ENCODE measurements at places on chromosomes 12 and 14.

- no peak for DNase-seq
Measured at GRCh38 chr14:56751471-56751870, 58.8 kb downstream of the OTX2 start.

DNA sequence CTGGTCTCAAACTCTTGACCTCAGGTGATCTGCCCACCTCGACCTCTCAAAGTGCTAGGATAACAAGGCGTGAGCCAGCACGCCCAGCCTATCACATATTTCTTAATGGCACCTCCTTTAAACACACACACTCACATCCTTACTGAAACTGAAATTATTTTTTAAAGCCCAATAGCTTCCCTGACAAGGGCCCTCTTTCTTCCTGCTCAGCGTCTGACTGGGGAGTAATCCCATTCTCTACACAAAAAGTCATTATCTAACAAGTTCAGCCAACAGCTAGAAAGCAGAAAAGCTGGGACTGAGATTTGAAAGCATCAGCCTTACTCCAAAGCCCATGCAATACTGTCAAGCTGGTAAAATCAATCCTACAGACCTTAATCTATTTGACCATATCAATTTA is 10.0 kb upstream of the AICDA start:
- no peak for DNase-seq

DNA sequence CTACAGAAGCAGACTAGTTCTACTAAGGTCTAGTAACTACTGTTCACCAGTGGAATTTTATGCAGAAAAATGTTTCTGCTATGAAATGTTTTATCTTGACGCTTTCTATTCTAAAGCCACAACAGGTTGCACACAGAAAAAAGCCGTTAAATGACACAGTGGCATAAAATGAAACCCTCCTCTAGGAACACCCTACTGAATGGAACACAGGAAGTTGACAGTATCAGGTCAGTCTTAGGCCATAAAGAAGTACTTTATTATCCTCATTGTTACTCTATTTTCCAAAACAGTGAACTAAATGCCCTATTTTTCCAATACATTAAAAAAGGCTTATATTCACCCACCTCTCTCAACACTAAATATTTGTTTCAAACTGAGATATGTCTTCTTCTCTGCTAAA is 21.9 kb downstream of the EPS8 start:
- no peak for DNase-seq

DNA sequence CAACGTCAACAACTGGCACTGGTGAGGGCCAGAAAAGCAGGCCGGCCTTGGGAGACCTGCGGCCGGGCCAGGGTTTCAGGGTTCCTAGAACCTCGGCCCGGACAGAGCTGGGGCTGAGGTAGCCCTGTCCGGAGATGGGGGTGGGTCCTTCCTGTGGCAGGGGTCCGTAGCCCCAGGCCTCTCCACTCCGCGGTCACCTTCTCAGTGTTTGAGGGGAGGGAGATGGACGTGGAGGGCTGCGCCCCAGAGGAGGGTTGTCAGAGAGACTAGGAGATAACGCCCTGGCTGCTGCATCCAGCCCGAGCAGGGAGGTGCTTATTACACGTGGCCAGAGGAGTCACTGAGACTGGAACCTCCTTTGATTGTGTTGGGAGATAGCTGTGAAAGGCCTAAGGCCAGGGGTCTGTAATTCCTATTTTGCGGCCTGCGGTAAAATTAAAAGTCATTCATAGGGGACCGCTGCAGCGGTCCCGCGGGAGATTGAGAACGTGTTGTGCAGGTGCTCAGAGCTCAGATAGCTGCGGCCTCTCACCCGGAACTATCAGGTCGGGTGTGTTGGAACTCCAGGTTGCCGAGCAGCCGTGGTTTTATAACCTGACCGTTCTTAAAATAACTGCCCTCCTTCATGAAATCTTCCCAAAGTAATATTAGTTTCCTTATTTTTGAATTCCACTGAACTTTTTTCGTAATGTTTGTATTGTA is 507 bp downstream of the AHSA1 start:
- DNase-seq: no peak

DNA sequence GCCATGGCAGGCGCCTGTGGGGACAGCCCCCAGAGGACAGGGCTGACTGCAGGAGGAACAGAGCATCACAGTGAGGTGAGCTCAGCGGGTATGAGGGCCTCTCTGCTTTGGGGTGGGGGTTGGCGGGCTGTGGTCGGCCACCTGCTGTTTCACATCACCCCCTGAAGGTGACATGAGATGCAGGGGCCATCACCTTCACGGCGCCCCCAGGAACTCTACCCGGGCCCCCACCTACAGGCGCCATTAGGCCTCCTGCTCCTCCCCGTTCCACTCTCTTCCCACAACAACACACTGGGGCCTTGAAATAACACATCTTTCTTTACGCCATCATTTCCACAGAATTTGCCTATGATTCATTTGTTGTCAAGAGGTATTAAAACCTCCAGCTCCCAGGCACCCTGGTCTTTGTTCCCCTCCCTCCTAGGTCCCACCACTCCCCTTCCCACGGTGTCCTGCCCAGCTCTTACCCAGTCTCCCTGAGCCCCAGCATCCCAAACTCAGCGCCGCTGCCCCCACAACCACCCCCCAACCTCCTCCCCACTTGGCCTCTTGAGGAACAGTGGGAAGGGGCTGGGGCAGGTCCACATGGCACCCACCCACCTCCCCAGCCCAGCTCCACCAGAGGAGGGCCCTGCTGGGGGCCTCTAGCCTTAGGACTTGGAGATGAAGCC is 12.7 kb upstream of the HDAC7 start:
- DNase-seq: no peak

GRCh38 chr14:44565968-44566367 is 58.9 kb upstream of the FSCB start:
- DNase-seq: no peak
